ENCODE measurements at places on chromosomes 1 and 21.

- DNase-seq = peak; percentile 37
Observed at GRCh38 chr1:179823693-179824092, 53.9 kb downstream of the TOR1AIP2 start.

DNA sequence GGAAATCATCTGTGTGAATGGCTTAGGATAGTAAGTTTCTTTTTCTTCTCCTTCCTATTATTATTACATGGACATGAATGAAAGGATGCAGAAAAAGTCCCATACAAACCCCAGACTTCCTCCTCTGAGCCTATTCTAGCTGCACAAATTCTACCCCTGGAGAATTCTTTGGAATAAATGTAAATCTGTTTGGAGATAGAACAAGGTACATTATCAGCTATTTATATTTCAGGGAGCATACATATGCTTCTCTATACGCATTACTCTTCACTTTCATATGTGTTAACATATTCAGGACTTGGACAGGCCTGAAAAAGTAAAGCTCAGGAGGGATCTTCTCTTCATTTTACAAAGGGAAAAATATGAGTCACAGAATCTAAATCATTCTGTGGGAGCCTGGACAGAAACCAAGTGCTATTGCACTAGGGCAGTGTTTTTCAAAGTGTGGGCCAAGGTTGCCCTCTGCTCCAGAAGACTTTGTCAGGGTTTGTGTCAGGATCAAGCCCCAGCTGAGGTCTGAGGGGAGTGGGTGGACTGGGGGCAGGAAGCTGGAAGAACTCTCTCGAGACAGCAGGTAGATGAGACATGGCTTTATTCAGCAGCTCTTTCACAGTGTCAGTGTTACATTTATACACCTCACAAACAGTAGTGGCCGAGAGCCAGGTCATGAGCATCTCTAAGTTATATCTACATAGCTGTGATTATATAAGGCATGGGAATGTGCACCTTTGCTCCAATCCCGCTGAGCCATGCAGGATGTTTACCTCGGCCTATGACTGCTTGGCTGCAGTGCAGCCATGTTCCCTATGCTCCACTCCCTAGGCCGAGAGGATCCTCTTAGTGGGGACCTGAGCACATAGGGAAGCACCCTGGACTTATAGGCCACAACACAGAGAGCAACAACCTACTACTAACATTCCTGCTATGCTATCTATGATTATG is 114.3 kb downstream of the GDAP2 start:
- no peak for DNase-seq

DNA sequence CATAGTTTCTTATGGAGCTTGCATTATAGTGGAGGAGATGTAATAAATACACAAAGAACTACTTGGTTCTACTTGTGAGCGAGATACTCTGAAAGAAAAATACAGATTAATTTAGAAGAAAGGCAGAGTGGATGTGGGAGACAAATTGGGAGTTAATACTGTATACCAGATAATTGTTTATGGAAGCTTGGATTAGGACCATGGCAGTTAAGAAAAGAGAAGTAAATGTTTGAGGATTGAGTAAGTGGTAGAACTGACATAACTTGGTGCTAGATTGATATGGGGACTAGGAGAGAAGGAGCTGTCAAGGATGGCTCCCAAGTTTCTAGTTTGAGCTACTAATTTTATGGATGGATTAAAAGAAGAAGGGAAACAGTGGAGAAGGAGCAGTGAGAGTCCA is 47.3 kb downstream of the INKA2 start:
- DNase-seq = no peak

GRCh38 chr21:36713746-36714145 is 14.8 kb downstream of the SIM2 start:
- DNase-seq = peak; percentile 60

- no peak for DNase-seq
Observed at GRCh38 chr1:186849826-186850225, 21.1 kb downstream of the PLA2G4A start.

DNA sequence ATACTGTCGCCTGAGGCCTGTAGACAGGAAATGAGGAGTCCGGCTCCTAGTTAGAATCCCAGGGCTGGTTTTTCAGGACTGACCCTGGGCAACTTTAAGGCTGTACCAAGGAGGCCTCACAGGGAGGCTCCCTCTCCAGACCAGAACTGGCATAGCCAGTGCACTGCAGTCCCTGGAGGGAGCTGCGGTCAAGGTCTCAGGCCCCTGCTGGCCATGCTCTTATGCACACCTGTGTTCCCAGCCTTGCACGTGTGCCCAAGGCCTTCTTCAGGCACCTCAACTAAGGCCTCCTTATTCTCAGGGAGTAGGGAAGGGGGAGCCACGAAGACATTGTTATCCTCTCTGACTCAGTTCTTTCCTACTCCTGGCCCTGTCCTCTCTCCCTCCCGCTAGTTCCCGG is 22.0 kb upstream of the IFNAR1 start:
- DNase-seq = no peak

GRCh38 chr1:8314346-8315280 is 3.3 kb upstream of the SLC45A1 start:
- DNase-seq = peak; percentile 98

DNA sequence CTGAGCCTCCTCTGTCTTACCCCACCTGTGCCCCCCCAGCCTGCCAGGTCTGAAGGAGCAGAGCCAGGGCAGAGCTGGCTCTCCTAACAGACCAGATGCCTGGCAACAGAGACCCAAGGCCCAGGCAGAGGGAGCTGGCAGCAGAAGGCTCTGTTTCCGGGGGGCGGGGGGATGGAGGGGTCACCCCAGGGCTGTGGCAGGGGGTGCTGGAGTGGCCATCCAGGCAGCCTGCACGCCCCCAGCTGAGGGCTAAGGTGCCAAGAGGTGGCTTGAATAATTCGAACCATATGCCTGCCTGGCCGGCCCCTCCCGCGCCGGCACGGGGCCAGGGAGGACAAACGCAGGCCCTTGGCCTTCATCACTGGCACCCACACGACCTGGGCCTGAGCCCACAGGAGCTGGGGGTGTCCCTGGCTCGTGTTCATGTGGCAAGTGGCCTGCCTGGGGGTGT is 16.0 kb upstream of the PLEKHG5 start:
- DNase-seq = peak; percentile 80

- DNase-seq = no peak
Observed at GRCh38 chr1:47523835-47524215, 86.0 kb downstream of the FOXD2 start.

- DNase-seq = no peak
Observed at GRCh38 chr1:14969006-14969405, 184.5 kb upstream of the TMEM51 start.

DNA sequence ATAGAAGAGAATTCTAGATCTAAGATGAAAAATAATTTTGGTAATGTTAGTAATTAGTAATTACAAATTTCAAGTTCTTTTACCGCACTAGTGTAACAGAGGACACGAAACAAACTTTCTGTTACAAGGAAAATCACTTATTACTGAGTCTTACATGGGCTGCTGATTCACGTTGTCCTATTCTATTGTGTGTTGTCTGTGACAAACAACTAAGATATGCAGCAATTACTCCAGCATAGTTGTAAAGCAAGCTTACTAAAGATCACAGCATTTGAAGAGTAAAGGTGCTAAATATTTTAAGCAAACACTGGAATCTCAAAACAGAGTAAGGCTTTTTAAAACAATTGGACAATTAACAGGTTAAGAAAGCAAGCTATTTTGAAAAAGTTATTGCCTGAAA is 502.3 kb downstream of the KCNT2 start:
- no peak for DNase-seq

- DNase-seq = no peak
Observed at GRCh38 chr1:77605246-77606026, 77.0 kb downstream of the ZZZ3 start.

DNA sequence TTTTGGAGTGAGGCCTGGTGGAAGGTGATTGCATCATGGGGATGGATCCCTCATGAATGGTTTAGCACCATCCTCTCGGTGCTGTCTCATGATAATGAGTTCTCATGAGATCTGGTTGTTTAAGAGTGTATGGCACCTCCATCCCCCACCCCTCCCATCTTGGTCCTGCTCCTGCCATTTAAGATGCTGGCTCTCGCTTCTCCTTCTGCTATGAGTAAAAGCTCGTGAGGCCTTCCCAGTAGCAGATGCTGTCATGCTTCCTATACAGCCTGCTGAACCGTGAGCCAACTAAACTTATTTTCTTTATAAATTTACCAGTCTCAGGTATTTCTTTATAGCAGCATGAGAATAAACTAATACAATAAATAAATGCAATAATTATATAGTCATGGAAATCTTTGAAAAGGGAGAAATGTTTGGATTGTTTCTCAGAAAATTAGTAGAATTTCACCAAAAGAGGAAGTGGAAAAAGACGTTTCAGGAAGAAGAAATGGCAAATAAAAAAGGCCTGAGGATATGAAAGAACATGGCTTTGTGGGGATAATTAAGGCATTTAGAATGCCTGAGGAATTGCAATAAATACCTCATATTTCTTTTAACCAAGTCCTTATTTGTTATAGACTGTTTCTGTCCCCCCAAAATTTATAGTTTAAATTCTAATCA is 451.2 kb upstream of the ADGRL4 start:
- no peak for DNase-seq

DNA sequence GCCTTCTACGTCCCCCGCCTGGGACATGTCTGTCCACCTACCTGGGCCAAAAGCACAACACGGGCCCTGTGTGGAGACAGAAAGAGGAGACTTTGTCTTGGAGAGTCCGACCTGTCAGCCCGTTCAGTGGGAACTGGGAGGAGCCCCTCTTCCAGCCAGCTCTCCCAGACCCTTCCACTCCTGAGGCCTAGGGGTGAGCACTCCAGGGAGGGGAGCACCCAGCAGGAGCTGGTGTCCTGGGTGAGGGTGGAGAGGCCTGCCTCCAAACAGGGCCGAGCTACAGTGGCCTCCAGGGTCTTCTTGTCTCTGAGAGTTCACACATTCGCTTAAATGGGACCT is 546 bp downstream of the SPOCD1 start:
- DNase-seq = peak; percentile 47

DNA sequence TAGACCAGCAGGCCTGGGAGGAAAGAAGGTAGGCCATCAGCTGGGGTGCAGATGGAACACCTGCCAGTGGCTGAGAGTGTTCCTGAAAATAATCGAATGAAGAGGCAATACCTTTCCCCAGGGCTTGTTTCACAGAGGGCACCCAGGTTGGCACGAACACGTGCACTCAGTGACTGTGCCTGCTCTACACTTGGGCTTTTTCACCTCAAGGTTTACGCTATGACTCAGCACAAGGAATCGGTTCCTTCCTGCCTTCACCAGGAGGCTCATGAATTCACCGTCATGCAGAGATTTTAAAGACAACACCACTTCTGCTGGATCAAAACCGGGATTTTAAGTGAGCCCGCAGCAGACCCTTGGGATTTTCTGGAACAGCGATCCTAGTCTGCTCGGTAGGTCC is 118.5 kb upstream of the ADAR start:
- DNase-seq = no peak

DNA sequence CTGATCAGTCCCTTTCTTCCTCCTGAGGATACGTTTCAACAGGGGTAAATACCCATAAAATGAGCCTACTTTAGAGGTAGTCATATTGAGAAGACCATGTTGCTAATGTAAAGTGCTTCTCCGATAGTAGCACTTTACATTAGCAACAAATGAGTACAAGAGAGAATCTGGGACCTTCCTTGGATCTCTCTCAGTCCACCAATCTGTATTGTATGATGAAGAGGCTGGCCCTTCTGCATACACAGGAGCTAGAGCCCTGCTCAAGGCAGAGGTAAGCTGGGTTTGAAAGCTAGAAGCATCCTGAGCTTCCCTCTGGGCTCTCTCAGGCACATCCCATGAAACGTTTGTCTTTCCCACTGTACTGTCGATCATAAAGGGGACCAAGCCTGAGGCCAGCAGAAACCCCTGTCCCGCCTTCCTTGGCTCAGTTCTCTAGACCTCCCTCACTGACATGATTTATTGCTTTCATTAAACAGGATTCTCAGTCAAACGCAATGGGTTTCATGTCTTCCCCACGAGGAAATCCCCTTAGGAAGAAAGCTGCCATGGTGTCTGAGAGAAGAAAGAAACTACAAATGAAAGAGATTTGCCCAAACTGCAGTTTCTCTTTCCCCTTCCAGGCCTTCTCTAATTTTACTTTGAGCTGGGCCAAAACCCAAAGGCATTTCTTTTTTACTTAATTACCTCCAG is 62.8 kb upstream of the BCAR3 start:
- DNase-seq = no peak

DNA sequence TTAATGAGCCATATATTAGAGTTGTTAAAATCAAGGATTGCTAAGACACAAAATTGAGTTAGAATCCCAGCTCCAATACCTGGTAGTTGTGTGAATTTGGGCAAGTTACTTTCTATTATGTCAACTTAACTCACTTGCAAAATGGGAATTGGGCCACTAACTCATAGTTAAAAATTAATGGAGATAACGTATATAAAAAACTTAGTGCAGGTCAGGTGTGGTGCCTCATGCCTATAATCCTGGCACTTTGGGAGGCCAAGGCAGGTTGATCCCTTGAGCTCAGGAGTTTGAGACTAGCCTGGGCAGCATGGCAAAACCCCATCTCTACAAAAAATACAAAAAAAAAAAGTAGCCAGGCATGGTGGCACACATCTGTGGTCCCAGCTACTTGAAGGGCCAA is 57.5 kb downstream of the SRSF11 start:
- no peak for DNase-seq

- no peak for DNase-seq
Observed at GRCh38 chr1:111225717-111226400, 1.7 kb upstream of the CHI3L2 start.

DNA sequence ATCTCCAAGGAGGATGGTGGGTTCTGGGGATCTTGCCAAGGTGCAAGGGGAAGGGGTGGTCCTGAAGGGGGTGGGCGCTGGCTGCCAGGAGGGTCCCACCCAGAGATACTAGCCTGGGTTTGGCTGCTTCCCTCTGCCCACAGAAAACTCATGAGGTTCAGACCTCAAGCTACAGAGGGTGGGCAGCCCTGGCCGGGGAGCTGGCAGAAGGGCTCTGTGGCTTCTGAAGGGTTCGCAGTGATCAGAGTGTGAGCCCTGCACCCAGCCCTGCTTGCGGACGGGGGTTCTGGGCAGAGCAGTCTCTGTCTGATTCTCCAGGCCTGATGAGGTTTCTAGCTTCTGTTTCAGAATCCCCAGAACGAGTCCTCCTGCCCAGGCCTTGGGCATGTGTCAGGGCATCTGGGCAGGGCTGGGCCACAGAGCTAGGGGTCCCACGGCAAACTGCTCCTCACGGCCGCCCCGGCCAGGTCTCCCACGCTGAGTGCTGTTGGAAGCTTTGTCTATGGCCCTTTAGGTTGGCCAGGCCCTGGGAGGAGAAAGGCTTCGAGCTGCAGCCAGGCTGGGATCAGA is 635 bp upstream of the MMEL1 start:
- peak; percentile 84 for DNase-seq

All from osteoblast (primary cell).